A673 (cell line): ENCODE measurements at places on chromosomes 4 and X.

- DNase-seq = no peak
Measured at GRCh38 chr4:84849051-84849640, 117.3 kb downstream of the WDFY3 start.

DNA sequence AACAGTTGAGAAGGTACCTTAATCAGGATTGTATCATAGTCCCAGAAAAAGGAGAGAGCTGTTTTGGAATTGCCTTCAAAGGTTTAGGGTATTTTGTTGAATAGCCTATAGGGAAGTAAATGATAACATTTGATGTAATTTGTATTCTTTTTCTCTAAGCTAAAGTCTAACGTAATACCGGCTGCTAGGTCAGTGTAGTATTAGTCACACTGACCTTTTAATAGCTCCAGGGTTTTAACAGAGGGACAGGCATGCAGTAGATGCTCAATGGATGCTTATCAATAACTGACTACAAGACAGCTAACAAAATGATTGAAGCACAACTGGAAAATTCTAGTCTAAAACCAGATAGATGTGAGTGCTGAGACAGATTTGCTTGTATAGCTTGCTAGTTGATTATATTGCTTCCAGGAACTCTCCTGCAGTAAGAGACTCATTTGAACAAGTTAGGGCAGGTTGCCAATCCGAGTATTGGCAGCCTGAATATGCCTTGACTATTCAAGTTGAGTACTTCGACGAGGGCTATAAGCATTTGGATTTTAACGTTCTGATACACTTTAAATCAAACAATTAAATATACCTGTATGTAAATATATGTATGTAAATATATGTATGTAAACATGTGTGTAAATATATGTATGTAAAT is 16.5 kb upstream of the PNPLA4 start:
- no peak for DNase-seq

- peak; percentile 0 for DNase-seq
Measured at GRCh38 chr4:53100501-53101190, 238.5 kb downstream of the RASL11B start.

DNA sequence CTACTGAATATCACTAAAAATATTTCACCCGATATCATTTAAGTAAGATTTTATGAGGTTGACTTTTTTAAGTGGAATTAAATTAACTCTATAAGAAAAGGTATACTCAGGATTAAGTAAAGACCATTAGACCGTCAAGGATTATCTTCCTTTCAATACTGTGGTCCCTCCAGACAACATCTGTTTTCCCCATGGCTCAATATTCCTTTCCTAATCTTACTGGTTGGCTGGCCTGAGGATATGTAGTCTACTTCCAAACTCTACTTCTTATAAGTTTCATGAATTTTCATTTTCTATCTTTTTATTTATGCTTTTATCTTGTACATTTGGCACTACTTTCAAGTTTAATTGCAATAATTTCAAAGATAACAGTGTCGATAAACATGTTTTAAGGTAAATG is 725.4 kb downstream of the PCDH7 start:
- DNase-seq = no peak

- DNase-seq = no peak
Measured at GRCh38 chrX:50698944-50699343, 115.0 kb downstream of the SHROOM4 start.

GRCh38 chr4:112213856-112214255 is 17.7 kb upstream of the AP1AR start:
- no peak for DNase-seq

- DNase-seq = no peak
Measured at GRCh38 chr4:80243274-80244018, 23.0 kb upstream of the FGF5 start.

DNA sequence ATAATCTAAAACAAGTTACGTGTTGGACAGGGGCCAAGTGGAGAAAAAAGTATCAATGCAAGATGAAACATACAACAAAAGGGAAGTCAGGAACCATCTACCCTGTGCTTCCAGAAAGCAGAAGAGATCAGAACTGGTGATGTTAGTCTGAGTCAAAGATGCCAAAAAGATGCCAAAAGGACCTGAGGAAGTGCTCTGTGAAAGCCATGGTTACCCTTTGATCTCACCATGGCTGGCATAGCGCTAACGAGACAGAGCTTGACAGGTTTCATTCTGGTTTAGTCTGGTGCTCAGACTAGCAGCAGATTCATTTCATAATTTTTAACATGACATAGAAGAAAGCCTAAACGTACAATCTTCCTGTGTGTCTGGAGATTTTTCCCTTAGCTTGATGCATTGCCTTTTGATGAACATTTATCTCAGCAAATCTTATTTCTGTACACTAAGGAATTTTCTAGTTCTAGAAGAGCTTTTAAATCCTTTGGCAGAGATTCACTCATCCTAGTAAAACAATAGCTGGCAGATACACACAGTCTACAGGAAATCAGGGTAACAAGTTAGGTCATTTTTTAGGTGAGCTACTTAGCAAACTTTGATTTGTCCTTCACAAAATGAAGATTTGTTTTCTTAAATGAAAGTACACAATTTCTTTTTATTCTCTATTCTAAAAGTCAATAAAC is 87.7 kb downstream of the COL25A1 start:
- DNase-seq = no peak

GRCh38 chrX:105483011-105483410 is 262.5 kb upstream of the TEX13A start:
- DNase-seq = no peak

- no peak for DNase-seq
Measured at GRCh38 chr4:60619531-60620305, 580.4 kb upstream of the ADGRL3 start.

- DNase-seq = peak; percentile 0
Measured at GRCh38 chr4:74969507-74970474, 36.9 kb downstream of the PARM1 start.

GRCh38 chr4:14524276-14524675 is 478.0 kb upstream of the CPEB2 start:
- no peak for DNase-seq

DNA sequence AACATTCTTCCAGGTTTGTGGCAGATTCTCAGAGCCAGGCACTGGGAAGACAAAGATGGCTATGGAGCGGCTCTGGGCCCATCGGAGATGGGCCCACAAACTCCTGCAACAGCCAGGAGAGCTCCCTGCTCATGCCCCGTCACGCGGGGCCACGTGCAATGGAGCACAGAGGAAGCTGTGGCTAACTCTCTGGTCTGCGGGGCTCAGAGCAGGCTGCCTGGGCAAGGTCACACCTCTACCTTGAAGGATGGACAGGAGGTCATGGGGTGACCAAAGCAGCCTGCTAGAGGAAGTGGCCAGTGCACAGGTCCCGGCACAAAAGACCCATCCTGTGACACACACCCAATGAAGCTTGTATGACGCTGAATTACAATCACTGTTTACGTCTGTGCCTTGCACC is 45.2 kb downstream of the C4orf50 start:
- DNase-seq = no peak

GRCh38 chr4:40205259-40206198 is 8.7 kb downstream of the RHOH start:
- no peak for DNase-seq

- DNase-seq = no peak
Measured at GRCh38 chr4:13007802-13008470, 476.2 kb downstream of the RAB28 start.

DNA sequence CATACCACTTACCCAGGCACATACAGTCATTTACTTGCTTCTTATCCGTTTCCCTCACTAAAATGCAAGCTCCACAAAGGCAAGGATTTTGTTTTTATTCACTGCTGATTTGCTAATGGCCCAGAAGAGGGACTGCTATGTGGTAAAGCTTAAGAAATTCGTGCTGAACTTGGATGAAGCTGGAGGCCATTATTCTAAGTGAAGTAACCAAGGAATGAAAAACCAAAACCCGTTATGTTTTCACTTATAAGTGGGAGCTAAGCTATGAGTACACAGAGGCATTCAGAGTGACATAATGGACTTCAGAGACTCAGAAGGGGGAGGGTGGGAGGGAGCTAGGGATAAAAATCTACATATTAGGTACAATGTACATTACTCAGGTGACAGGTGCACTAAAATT is 47.2 kb downstream of the RAB33B start:
- no peak for DNase-seq

DNA sequence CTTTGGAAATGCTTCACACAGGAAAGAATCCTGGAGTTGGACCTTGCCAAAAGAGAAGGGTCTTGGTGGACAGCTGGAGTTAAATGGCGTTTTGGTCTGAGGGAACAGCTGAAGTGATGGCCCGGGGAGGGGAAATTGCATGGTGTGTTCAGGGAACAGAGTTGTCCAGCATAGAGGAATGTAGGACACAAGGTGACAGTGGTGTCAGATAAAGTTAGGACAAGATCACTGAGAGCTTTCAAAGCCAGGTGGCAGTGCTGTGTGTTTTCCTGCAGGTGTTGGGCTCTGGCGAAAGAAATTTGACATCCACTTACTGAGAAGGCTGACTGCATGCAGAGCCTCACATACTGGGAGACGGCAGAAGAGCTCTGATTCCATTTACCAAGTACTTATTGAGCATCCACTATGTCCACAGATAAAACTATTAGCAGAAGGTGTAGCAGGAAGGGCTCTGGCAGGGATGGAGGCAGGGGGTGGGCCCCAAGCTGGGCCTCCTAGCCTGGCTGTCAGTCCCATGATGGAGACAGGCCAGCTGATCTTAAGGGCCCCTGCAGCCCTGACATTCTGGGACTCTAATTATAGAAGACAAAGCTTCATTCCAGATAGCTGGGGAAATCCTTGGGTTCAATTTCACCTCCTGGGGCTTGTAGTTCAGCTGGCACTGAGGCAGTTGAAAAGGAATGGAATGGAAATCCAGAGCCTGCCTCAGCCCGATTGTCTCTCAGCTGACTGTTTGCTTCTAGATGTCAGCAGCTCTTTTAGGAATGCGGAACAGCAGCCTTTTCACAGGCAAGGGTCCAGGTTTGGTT is 150.2 kb upstream of the MAMLD1 start:
- DNase-seq = no peak

- peak; percentile 56 for DNase-seq
Measured at GRCh38 chrX:39815631-39816030, 282.1 kb downstream of the BCOR start.

GRCh38 chr4:7206385-7206784 is 14.0 kb downstream of the SORCS2 start:
- peak; percentile 21 for DNase-seq

GRCh38 chr4:111717921-111718320 is 427.3 kb upstream of the FAM241A start:
- no peak for DNase-seq

GRCh38 chr4:86938771-86939520 is 4.1 kb downstream of the AFF1 start:
- no peak for DNase-seq

DNA sequence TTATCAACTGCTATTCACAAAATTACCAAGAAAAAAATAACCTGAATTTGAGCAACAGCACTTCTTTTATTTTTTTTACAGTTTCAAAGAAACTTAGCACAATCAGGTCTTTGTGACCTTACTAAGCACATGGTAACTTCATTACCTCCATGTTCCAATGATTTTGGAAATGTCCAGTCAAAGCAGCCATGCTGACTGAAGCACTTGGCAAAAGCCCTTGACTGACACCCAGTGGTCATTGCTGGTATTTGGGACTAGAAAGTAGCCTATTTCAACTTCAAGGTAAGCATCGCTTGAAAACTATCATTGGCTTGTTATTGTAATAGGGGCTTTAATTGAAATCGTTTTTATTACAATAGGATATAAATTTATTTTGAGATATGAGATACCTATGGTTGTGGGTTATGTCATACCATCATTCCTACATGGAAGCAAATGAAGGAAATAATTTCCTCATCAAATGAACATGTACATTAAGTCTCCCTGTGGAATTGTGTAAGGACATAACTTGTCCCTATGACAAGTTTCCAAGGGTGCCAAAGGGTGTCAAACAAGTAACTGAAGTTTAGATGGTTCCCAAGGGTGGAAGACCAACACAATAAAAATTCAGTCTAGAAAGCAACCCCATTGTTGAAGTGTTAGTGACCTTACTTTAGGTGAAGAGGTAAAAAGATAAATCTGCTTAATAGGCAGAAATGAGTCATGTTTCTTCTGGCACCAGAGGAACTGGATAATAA is 15.2 kb upstream of the ANXA10 start:
- peak; percentile 71 for DNase-seq

DNA sequence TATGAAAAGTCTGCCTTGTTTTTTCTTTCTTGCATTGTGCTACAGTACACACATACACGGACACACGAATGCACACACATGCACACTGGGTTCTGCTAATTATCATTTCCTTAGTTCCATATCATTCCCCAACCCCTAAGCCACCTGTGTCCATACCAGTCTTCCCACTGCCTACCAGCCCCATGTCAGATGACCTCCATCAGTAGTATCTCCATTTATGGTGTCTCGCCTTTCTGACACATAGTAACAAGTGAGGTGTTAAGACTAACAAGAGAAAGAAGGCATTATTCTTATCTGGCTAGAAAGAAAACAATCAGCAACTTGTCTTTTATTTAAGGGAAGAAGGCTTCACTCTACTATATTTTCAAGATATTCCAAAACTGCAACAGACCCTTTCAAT is 67.1 kb downstream of the SNCA start:
- DNase-seq = no peak

DNA sequence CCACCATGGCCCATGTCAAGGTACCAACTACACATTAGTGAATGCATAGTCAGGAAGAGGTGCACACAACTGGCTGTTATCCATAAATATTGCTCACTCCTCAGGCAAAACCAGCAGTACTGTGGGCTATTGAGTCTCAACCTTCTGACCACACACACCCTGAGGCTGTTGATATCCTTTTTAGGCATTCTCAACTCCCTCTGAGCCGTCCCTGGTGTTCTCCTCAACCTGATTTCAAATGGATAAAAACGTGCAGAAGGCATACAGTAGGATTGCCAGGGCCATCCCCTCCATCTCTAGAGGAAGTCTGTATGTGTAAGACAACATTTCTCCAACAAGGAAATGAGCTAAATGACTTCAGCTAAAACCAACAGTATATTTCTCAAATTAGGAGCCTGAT is 98.7 kb upstream of the KLHL13 start:
- no peak for DNase-seq

DNA sequence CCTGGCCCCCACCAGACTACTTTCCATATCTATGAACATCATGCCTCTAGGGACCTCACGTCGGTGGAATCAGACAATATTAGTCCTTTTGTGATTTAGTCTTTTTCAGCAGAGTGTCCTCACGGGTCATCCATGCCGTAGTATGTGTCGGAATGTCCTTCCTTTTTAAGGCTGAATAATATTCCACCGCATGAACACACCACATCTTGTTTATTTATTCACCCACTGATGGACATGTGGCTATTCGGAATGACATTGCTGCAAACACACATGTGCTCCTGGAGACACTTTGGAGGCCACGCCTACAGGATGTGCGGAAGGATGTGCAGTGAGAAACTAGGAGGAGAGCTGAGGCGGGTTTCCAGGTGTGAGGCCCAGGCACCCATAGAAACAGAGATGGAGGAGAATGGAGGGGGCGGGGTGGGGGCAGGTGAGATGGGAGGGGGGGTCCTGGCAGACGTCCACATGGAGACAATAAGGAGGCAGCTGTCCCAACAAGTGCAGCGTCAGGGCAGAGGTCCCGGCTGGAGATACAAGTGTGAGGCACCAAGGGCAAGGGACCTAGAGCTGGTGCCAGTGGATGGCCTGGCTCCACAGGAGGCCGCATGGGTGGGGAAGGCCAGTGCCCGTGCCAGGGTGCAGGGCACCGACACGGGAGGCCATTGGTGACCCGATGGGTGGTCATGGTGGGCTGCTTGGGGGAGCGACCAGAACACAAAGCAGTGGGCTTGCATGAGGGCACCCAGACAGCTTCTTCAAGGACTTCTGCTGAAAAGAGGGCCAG is 20.7 kb downstream of the ZFYVE28 start:
- DNase-seq = no peak
